ENCODE measurements at places on chromosomes 7 and 10. TPM values are rescaled to one million over a fixed set of nuclear protein-coding genes. Genes with fewer than 3 reads are reported as not detected.

DNA sequence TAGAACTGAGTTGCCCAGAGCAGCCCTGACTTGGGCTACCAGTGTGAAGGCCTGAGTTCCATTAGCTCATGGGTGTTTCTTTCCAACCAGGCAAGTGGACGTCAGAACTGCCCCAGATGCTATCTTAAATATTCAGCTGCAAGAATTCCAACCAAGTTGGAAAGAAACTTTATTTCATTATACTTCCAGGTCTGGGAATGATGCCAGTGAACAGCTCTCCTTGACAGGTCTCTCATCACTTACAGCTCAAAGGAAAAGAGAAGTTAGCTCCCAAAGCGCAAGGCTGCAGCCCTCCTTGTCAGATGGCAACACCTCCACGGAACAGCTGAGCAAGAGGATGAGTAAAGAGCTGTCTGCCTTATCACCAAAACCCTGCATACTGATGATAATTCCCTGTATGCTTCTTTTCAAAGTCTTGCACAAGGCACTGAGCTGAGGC is 255.5 kb upstream of the AOAH start:
- DNase-seq, result no peak

- DNase-seq, result peak; percentile 34
These were observed 480.5 kb downstream of the PHTF2 start for GRCh38 chr7:78279032-78279431.

GRCh38 chr7:134645935-134646334 is 718 bp upstream of the BPGM start:
- DNase-seq, result no peak

- DNase-seq, result no peak
These were observed 80.5 kb downstream of the TNS3 start for GRCh38 chr7:47501406-47501805.

DNA sequence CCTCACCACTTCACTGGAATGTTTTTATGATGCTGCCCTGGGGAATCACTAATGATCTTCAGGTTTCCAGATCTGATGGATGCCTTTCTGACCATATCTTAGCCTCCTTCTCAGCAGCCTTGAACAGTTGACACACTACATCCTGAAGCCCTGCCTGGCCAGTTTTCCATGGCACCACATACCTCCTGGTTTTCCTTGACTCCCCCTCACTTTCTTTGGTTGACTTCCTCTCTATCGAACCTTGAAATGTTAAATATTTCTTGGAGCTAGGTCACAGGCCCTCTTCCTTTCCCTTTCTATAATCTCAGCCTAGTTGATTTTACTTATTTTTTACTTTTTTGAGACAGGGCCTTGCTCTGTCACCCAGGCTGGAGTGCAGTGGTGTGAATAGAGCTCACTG is 108.8 kb upstream of the CDK1 start:
- no peak for DNase-seq

GRCh38 chr10:3452173-3452626 is 279.6 kb upstream of the PITRM1 start:
- no peak for DNase-seq

DNA sequence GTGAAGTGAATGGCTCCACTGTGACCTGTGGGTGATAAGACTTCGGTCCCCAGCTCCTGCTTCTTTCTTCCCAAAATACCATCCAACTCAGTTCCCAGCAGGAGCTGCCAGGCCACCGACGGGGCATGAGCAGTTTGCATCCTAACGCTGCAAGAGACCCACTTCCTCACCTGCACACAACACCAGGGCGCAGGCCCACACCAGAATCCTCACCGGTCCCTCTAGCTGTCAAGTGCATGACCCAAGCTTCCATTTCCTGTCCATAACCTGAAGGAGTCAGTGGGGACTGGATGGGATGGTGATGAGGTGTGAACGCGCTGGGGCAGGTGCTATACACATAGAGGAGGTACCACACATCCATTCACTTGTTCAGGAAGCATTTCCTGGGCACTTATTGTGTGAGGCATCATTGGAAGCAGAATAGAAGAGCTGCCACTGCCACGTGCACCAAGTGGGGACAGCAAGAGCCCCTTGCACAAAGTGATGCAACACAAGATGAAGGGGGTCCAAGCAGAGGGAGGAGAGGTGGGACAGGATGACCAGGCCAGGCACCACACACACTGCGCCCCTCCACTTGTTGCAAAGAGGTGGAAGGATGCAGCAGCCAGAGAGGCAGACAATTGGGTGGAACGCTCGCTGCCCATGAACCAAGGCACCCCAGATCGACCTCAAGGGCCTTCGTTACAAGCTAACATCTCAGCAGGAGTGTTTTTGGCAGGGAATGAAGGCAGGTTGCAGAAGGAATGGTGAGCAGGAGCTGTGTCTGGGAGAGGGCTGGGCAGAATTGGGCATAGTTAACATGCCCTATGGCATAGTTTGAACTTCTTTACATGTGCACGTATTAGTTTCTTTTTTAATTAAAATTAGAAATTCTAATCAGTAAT is 605.8 kb upstream of the MGMT start:
- no peak for DNase-seq

DNA sequence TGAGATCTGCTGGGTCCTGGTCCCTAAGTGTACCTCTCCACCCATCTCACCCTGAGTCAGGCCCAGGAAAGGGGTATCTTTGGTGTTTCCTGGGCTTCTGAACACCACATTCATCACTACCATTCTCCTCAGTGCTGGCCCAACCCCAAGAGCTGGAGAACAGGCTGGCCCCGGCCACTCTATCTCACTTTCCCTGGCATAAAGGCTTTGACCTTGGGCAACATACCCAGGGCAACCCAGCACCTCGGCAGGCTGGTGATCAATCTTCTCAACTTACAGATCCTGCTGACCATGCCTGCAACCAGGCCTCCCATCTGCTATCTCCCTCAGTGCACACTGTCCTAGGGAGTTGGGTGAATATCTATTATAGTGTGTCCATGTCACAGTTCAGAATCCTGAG is 2.1 kb downstream of the VSIR start:
- DNase-seq, result no peak

DNA sequence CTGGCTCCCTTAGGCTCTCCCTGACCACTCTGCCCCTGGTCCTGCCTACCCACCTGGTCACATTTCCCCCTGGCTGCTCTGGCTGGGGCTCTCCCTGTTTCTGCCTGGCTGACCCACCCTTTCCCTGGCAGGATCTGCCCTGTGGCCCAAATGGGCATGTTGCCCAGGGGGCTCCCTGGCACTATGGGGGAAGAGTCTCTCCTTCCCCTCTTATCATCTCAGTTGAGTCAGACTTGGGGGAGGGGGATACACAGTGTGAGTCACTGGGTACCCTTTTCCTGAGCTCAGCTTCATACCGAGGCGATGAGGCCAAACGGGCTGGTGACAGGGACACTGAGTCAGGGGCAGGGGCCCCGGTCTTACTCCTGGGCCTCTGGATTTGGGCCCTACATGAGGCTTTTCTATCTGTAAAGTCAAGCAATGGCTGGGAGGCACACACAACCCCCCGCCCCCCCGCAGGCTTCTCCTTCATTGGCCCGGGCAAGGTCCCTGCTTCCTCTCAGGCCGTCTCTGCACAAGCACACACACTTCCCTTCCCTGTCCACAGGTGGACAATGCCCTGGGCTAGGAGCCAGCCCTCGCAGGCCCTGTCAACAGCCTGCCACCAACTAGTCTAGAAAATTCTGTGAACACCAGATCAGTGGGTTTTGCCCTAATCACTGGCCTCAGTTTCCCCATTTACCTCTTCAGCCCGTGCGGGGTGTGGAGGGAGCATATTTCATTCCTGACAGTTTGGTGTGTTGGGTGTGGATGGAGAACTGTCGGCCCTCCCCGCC is 627 bp upstream of the FLNC start:
- no peak for DNase-seq

GRCh38 chr7:30471205-30471604 is 7.4 kb downstream of the NOD1 start:
- DNase-seq, result no peak

GRCh38 chr10:133537546-133538545 is 10.7 kb downstream of the CYP2E1 start:
- no peak for DNase-seq

GRCh38 chr10:3081383-3081981 is 14.1 kb downstream of the PFKP start:
- DNase-seq, result no peak

- no peak for DNase-seq
These were observed 17.9 kb upstream of the CSGALNACT2 start for GRCh38 chr10:43120116-43120928.

DNA sequence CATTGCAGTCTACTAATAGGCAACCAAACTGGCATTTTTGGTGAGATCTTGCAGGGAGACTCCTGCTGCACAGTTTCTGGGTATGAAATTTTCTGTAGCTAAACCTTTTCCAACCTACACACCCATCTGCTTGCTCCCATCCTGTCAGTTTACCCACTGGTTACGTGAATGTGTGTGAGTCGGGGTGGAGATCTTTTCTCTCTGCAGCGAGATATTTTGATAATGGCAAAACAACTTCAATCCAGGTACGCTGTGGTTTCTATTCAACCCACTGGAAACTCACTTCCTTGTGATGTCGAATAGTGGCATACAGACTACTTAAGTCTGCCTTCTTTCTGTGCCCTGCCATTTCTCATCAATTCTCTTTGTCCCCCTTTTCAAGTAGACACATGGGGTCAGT is 4.5 kb downstream of the PLEKHA1 start:
- no peak for DNase-seq

DNA sequence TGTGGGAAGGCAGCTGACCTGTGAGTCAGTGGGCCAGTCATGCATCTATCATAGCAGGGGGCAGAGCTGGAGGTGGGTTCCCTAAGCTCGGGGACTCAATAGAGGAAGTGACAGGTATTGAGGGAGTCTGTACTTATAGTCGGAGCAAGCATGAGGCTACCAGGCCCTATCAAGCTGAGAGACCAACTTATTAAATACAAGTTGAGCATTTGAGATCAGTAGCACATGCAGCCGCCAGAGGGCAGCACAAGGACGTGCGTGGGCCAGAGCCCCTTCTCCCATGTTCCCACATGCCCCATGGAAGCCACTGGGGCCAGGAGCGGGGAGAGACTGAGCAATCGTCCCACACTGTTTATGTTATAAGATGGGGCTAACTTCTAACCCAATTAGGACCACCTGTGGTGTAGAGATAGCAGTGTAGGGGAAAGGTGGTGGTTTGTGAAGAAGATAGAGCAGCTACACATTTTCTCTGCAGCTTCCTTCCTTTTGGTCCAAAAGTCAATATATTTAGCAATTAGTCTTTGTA is 13.0 kb upstream of the STK31 start:
- no peak for DNase-seq

GRCh38 chr7:107344286-107344685 is 125.6 kb upstream of the GPR22 start:
- DNase-seq, result no peak

DNA sequence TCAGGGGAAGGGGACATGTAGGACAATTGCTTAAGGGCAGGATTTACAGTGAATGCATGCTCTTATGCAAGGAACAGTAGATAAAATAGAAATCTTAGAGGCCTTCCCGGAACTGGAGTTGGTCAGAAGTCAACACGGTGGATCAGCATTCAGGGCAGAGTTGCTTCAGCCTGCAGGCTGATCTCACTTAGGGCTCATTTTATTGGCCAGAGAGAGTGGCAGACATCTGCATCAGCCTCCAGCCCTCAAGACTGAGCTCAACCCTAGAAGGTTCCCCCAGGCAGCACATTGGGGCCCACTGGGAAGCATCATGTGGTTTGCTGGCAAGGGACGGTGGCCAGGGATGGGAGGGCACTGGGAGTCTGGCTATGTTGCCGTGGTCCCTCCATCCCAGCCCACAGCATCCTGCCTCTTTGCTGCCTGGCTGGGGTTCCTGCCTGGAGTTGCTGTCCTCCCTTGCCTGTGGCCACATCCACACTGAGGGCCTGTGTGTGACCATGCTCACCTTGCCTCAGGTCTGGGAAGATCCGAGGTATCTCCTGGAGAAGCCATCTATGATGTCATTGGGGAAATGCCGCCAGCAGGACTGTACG is 13.0 kb downstream of the SCART1 start:
- DNase-seq, result no peak

DNA sequence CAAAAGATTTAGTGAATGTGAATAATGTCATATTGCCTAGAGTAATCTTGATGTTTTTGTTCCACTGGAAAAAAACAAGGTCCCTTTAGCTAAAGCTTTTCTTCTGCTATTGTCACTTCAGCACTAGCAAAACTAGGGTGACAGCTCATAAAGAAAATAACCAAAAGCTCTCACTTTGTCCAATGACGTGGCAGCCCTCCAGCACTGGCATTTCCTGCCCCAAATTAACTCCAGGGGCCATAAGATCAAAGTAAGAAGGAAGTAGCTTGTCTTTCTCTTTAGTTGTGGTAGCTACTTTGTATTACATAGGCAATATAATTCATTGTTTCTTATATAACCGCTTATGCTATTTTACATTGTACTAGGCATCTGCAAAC is 47.3 kb downstream of the LRRN3 start:
- DNase-seq, result no peak

- DNase-seq, result no peak
These were observed 1169.9 kb downstream of the NXPH1 start for GRCh38 chr7:9603291-9603690.

DNA sequence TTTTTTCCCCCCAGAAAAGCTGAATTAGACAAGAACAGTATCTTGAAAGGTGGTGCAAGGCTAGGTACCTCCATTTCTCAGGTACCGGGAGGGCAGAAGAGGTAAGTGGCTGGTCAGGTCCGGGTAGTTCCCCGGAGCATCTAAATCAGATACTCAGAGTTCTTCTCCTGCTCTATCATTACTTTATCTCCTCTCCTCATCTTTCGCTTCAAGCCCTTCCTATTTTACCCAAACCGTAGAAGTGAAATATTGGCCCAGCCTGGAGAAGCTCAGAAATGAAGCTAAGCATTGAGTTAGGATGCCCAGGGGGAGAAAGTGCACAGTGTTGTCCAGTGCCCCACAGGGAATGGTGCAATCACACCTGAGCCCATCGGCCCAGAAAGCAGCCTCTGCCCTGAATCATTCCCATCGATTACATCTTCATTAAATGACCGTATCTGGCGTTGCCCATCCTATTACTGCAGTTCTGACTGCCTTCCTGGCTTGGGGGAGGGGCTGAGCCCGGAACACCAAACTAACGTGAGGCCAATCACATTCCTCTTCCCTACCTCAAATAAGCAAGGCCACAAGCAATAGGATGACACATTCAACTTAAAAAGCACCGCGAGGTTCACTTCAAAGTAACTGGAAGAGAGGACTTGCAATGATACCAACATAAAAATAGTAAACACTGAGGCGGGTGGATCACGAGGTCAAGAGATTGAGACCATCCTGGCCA is 116.5 kb downstream of the PRPF18 start:
- DNase-seq, result no peak

The VDAC2 gene
- 143 TPM for total RNA-seq

The PTPRN2 gene
- total RNA-seq, result 13.0 TPM

The TMEM236 gene
- total RNA-seq, result 0.48 TPM

The PDE1C gene
- 2.6 TPM for total RNA-seq

The AKR1C1 gene
- total RNA-seq, result 0.15 TPM

The LSM5 gene
- total RNA-seq, result 17.6 TPM

The GPR26 gene
- not detected for total RNA-seq

The SH2D4B gene
- total RNA-seq, result not detected

The TNS3 gene
- 62.3 TPM for total RNA-seq

The MYL10 gene
- not detected for total RNA-seq

The SAMD8 gene
- 19.7 TPM for total RNA-seq

All from glomerular endothelial cell (primary cell).